ENCODE measurements at places on chromosomes 7 and 10.

GRCh38 chr7:74372511-74373111 lies 81.1 kb upstream of the GTF2IRD1 start:
- DNase-seq: peak; percentile 48

DNA sequence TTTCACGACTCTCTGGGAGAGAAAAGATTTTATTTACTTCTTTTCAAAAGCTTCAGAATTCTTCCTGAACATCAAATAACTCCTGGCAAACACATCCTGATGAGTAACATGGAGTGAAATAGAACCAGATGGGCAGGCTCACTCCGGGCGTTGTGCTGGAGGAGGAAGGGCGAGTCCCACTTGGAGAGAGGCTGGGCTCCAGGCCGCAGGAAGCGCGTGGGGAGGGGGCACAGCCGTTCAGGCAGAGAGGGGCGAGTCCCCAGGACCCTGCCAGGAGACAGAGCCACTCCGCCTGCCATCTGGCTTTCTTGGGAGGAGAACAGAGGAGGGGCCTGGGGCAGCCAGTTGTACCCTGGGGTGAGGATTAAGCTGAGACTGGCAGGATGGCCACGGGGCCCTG lies 265.9 kb upstream of the ZMIZ1 start:
- no peak for DNase-seq

GRCh38 chr7:77427996-77428603 lies 12.0 kb upstream of the GSAP start:
- DNase-seq: no peak

DNA sequence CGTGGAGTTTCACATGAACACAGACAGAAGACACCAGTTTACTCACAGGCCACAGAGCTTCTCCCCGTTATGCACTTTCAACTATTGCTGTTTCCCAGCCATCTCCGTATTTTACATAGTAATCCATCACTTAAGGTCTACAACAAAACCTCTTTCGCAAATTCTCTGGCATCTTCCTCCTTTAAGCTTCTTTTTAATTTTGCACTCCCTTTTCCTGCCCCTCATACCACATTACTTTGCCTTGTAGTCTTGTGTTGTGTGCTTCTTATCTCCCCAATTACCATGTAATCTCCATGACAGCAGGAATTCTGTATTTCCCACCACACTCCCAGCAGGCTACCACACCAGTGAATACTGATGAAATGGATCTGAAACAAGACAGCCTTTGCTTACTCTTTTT lies 87.3 kb downstream of the ODAD2 start:
- DNase-seq: peak; percentile 40

GRCh38 chr7:3371601-3372000 lies 70.5 kb downstream of the SDK1 start:
- DNase-seq: no peak

DNA sequence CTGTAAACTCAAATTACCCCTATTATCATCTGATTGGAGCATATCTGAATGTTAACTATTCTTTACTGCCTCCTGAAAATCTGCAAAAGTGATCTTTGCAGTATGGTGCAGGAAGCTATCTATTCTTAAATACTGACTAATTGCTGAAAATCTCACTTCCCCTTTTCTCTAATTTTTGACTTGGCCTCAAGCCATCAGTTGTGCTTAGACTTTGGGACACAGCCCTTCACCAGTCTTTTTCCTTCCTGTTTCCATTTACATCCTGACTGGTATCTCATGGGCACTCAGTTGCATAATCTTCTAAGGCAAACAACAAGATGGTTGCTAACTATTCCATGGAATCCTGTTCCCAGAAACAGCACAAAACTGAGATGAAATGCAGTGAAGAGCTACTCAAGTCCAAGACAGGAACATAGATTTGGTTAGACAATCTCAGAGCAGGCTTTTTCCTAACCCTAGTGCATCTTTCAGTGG lies 228.5 kb downstream of the SORCS1 start:
- no peak for DNase-seq

GRCh38 chr7:6637544-6638229 lies 569 bp downstream of the ZNF316 start:
- peak; percentile 51 for DNase-seq
